ENCODE measurements at places on chromosomes 16 and 17. TPM values are rescaled to one million over a fixed set of nuclear protein-coding genes. Genes with fewer than 3 reads are reported as not detected.

Gene RNF112
- not detected for total RNA-seq

Gene CRISPLD2
- 0.61 TPM for total RNA-seq

Gene GP2
- not detected for total RNA-seq

Gene SKAP1
- 0.65 TPM for total RNA-seq

Gene ALKBH5
- 80.9 TPM for total RNA-seq

Gene SPECC1
- 16.2 TPM for total RNA-seq

Gene KRTAP9-4
- not detected for total RNA-seq

Gene CIITA
- total RNA-seq = 0.15 TPM

Gene ABCA8
- total RNA-seq = 0.32 TPM

Gene NAA60
- total RNA-seq = 27.5 TPM

Gene ACSM2A
- total RNA-seq = not detected

Gene GUCY2D
- total RNA-seq = not detected

Gene CCL7
- 1.3 TPM for total RNA-seq

Gene CCDC40
- total RNA-seq = 0.97 TPM

All from epithelial cell of umbilical artery (primary cell).